Left lobe of liver (tissue), 2 donors: ENCODE measurements at places on chromosomes 3 and 15. TPM values are rescaled to one million over a fixed set of nuclear protein-coding genes. Genes with fewer than 3 reads are reported as not detected.

GPR160 gene
- total RNA-seq: 0.96 TPM

MTHFS gene
- 164 TPM for total RNA-seq

- DNase-seq: no peak
Observed at GRCh38 chr15:37131621-37132020, 31.3 kb upstream of the MEIS2 start.

SCAP gene
- total RNA-seq: 92.3 TPM

- DNase-seq: no peak
Observed at GRCh38 chr3:27253831-27254230, 115.4 kb downstream of the NEK10 start.

KBTBD13 gene
- not detected for total RNA-seq

DNA sequence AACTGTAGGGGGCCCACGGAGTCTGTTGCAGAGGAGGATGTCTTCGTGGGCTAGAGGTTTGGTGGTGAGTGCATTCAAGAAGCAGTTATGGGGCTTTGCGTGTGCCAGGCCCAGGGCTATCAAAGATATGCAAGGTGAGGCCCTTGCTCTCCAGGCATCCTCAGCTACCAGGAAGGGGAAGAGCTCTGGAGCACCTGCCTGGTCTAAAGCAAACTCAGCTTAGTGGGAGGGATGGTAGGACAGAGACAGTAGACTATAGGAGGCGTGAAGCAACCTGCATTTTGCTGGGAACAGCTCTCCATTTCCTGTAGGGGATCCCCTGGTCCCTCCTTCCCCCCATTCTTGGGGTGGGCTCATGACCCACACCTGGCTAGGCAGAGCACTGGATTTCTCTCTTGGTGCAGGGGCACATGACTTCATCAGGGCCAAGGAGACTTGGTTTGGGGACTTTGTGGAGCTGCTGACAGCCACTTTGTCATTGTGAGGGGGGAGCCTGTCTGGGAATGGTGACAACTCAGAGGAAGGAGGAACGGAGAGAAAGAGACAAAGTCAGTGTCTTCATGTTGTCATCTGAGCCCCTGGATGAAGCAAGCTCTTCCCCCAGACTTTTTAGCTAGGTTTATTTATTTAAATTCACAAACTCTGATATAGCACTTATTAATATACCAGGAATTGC, 8.6 kb upstream of the EEFSEC start:
- no peak for DNase-seq

SLC27A2 gene
- 153 TPM for total RNA-seq

GTF2E1 gene
- total RNA-seq: 7.1 TPM

DNA sequence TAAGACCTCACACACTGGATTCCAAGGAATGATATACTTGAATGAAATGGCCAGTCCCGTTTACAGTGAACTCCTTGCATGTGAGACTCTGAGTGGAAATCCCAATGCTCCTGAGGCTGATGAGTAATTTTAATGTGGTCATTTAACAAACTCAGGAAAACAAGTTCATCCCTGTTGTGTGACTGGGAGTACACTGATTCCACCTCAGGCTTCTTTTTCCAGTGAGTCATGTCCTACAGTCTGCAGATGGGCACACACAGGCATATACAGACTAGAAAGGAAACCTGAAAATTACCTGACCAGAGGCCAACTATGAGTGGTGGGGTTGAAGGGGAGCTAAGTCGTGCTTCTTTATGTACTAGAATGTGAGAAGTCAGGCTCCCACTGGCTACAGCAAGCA, 5.8 kb downstream of the SQOR start:
- DNase-seq: no peak

DNA sequence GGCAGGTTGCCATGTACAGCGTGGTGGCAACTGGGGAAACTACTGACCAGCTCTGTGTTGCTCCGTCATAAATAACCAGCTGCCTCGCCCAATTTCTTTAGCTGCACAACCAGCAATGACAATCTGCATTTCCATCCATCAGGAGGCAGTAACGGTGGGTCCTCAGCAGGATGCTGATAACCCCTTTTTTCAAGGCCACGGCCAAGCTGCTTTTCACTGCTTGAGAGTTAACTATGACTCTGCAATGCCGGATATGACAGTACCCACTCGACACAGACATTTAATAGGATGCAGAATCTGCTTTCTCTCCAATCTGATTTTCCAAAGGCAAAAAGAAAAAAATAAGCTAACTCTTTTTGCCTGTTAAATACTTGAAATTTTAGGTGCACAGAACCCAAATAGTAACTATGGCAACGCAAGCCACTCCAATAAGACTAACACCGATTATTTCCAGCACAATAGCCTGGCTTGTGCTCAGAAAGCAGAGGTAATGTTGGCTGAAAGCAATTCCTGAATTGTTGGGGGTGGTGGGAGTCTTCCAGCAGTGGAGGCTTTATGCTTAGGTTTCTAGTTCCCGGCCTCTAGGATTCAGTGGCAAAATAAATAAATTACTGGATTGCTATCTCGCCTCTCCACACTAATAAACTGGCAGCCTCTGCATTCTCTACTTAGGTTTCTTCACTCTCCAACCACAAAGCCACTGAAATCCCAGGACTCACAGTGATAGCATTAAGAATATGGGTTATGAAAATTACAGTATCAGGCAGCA, 31.2 kb upstream of the SRGAP3 start:
- DNase-seq: no peak

GRCh38 chr3:45426161-45426560, 37.8 kb downstream of the LARS2 start:
- DNase-seq: no peak

DNA sequence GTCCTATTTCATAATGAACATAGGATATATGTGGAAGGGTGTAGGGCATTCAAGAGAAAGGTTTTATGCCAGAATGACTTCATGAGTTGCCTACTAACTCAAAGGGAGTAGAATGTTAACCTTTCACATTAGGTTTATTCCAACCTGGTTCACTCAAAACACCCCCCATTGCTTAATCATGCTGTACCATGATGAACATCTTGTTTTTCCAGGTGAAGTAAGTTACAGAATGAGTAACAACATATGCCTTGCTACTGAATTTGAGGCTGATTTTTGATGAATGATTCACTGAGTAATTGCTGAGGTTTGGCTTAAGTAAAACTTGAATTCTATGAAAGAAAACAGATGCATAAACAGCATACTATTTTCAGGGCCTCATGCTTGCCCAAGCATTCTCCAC, 5.9 kb upstream of the CLDN16 start:
- no peak for DNase-seq

- DNase-seq: no peak
Observed at GRCh38 chr3:56929809-56930615, 128.3 kb upstream of the ARHGEF3 start.

BCL2A1 gene
- total RNA-seq: 0.58 TPM

DNA sequence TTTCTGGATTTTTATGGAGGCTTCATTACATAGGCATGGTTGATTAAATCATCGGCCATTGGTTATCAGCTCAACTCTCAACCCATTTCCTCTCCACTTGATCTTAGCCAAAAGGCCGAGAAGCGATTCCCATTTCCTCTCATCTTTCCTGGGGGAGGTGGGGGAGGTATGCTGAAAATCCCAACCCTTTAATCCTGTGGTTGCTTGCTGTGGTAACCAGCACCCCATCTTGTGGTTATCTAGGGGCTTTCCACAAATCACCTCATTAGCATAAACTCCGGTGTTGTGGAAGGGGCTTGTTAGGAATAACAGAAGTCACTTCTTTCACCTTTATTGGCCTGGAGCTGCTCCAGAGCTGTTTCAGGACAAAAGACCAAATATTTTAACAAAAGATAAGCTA, 20.9 kb downstream of the PDE8A start:
- DNase-seq: no peak

GRCh38 chr15:88624156-88624970, 3.2 kb downstream of the AEN start:
- no peak for DNase-seq

GRCh38 chr3:175386630-175387029, 527.5 kb downstream of the NAALADL2 start:
- no peak for DNase-seq

LRRC58 gene
- total RNA-seq: 9.2 TPM

- no peak for DNase-seq
Observed at GRCh38 chr15:26438316-26438715, 334.6 kb downstream of the GABRB3 start.
